ENCODE measurements at places on chromosomes 4 and X. TPM values are rescaled to one million over a fixed set of nuclear protein-coding genes. Genes with fewer than 3 reads are reported as not detected.

DNA sequence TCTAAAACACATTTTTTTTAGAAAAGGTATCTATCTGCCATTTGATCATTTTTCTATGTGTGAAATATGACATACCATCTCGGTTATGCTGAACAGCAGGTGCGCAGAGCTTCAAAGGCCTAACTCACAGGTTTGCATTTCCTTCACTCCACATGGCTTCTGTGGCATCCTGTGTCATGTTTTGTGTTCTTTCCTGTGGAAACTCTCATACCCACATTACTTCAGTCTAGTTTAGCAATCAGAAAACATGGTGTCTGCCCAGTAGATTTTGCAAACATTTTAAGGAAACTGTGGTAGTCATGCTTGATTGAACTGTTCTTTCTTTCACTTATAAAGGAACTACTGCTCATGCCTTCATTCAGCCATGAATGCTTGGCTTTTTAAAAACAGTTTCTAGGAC is 11.3 kb upstream of the ARAP2 start:
- H3K4me1 ChIP-seq: no peaks in the 10 kb centered on the region
- no peak overlapping the region for H3K27ac ChIP-seq
- H3K36me3 ChIP-seq: no peaks in the 10 kb centered on the region
- no peaks in the 10 kb centered on the region for H3K27me3 ChIP-seq
- DNase-seq: no peak
- H3K4me3 ChIP-seq: no peak overlapping the region

DNA sequence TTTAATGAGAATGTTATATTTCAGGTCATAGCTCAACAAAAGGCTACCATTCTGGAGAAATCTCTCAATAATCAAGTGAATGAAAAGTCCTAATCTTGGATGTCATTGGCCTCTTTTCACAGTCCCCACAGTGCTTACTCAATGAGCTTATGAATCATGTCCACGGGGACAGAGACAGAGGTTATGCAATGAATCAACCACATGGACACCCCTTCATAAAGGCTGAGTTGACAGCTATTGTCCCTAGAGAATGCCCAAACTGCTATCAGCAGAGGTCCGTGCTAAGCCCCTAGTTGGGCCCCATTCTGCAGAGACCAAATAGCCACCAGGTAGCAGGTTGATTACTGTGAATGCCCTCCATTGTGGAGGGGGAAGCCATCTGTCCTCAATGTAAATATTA is 158.1 kb downstream of the LHFPL1 start:
- H3K27ac ChIP-seq: no peak overlapping the region
- no peak for DNase-seq
- H3K4me1 ChIP-seq: no peaks in the 10 kb centered on the region

- no peak overlapping the region for H3K4me3 ChIP-seq
- H3K27ac ChIP-seq: no peak overlapping the region
- no peaks in the 10 kb centered on the region for H3K36me3 ChIP-seq
- no peaks in the 10 kb centered on the region for H3K4me1 ChIP-seq
Measured at GRCh38 chr4:139564502-139564901, 8.5 kb upstream of the SETD7 start.

DNA sequence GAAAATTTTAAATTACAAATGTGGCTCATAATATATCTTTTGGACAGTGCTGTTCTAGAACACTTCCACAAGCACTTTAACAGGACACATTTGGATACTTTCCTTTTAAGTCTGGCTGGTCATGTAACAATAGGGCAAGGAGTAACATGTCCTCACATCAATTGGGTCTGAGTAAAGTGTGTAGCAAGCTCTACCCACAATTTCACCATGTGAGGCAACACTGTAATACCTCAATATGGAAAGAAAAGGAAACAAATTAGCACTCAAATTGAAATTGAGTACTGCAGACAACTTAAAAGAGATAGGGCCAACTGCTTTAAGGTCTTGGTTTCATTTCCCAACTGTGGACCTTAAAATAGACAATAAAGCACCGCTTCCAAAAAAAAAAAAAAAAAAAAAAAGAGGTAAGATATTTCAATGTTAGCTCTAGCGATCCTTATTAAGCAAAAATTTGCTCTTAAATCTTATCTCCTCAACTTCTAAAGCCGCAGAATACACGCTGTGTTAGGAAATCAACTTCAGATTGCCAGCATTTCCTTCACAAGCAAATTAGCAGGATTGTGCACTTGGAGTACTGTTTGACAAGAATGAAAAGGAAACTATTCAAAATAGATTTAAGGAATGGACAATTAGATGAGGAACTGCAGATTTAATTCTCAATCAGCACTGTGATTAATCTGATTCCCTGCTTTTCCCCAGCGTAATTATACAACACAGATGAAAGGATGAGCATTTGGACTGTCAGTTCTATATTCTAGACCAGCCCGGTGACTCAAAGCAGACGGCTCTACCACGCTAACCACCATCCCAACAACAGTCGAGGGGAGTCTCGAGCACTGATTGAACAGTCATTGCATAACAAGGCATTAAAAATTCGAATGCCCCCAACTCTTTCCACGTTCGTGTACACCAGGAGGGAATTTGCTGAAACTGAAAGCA is 1.6 kb downstream of the CASK start:
- no peak for DNase-seq
- peaks cover 2% of the 10 kb centered on the region for H3K4me1 ChIP-seq

GRCh38 chrX:74498924-74499323 is 77.6 kb downstream of the SLC16A2 start:
- no peak for DNase-seq
- H3K36me3 ChIP-seq: no peaks in the 10 kb centered on the region
- H3K27ac ChIP-seq: no peak overlapping the region
- no peaks in the 10 kb centered on the region for H3K27me3 ChIP-seq

DNA sequence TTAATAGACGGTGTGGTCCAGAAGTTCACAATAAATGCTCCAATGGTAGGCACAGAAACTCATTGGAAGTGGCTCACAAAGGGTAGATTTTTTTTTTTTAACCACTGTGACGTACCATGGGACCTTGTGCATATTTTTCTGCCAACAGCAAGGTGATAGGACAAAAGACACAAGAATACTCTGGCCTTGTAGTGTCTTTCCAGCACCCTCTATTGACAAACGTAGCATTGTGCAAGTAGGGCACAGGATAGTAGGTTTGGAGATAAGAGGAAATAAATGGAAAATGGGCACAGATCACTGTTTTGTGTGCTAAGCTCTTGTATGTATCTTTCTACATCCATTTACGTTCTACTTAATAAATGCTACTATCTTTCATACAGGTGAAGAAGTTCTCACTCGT is 2054.9 kb downstream of the PCDH7 start:
- H3K4me1 ChIP-seq: no peaks in the 10 kb centered on the region
- no peaks in the 10 kb centered on the region for H3K36me3 ChIP-seq
- no peak overlapping the region for H3K27ac ChIP-seq
- DNase-seq: no peak

GRCh38 chrX:13494562-13494961 is 74.8 kb upstream of the EGFL6 start:
- H3K36me3 ChIP-seq: peaks cover 2% of the 10 kb centered on the region
- no peak overlapping the region for H3K27ac ChIP-seq
- H3K27me3 ChIP-seq: no peaks in the 10 kb centered on the region
- H3K4me3 ChIP-seq: no peak overlapping the region
- no peaks in the 10 kb centered on the region for H3K4me1 ChIP-seq

DNA sequence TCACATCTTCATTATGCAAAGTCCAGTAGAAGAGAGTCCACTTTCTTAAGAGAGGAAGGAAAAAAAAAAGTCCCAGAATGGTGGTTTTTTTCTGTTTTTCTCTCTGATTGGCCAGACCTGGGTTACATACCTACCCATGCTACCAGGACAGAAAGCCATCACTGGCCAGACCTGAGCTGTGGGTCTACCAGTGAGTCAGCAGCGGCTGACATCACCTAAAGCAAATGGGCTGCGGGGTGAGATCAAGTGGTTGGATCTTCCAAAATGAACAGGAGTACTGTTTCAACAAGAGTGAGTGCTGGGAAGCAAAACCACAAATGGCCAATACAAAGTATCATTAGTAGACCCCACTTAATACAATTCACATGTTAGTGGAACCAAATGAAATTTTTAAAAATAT is 1.6 kb upstream of the NDST3 start:
- H3K36me3 ChIP-seq: no peaks in the 10 kb centered on the region
- no peaks in the 10 kb centered on the region for H3K4me1 ChIP-seq
- no peak for DNase-seq

DNA sequence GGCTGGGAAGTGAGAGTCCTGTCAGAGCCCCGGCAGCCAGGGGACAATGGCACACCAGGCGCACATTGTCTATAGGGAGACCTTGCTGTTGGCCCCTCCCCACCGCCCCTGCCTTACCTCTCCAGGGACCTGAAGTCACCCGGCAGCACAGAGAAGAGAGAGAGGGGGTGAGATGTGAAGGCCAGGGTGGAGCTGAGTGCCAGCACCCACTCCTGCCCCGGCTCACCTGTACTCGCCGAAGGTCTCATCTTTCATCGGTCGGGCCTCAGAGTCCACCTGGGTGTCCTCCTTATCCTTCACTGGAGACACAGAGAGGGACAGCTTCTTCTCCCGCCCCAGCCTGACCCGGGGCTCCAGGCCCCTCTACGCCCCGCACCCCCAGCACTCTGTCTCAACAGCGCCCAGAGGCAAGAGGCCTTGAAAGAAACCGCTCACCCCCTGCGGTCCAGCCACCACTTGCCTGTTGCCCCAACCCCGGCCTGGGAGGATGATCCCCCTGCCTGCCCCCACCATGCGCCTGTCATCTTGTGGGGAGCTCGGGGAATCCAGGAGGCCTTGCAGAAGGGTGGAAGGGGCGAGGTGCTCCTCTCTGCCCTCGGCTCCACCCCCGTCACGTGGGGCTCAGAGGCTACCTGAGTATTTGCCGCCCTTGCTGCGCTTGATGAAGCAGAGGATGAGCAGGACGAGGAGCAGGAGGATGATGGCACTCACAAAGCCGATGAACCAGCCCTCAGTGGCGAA is 22.6 kb downstream of the L1CAM start:
- H3K27me3 ChIP-seq: no peaks in the 10 kb centered on the region
- H3K36me3 ChIP-seq: no peaks in the 10 kb centered on the region
- no peak for DNase-seq
- no peaks in the 10 kb centered on the region for H3K4me1 ChIP-seq
- H3K27ac ChIP-seq: no peak overlapping the region
- no peak overlapping the region for H3K4me3 ChIP-seq

- no peaks in the 10 kb centered on the region for H3K4me1 ChIP-seq
- no peaks in the 10 kb centered on the region for H3K36me3 ChIP-seq
- no peak overlapping the region for H3K4me3 ChIP-seq
- no peak overlapping the region for H3K27ac ChIP-seq
- no peak for DNase-seq
- no peaks in the 10 kb centered on the region for H3K27me3 ChIP-seq
Measured at GRCh38 chrX:79572566-79572965, 205.4 kb upstream of the ITM2A start.

DNA sequence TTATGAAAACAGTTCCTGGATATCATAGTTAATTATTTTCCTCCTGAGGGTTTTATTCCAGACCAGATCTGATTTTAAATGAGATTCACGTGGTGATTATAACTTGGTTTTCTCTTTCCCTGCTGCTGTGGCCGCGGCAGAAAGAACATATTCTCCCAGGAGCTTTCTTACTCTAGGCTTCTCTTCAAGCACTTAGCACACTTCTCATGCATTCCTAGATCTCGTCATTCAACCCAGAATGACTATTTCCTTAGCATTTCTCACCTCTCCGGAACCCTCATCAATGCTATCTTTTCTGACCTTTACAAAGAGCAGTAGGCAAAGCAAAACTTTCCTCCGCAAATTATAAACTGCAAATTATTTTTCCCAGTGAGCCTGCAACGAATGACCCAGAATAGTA is 122.9 kb downstream of the GPAT3 start:
- no peaks in the 10 kb centered on the region for H3K27me3 ChIP-seq
- H3K4me3 ChIP-seq: no peak overlapping the region
- no peaks in the 10 kb centered on the region for H3K4me1 ChIP-seq
- no peaks in the 10 kb centered on the region for H3K36me3 ChIP-seq

GRCh38 chr4:83138946-83139345 is 24.4 kb upstream of the PLAC8 start:
- no peaks in the 10 kb centered on the region for H3K27me3 ChIP-seq
- no peaks in the 10 kb centered on the region for H3K36me3 ChIP-seq
- DNase-seq: no peak
- no peak overlapping the region for H3K4me3 ChIP-seq
- H3K27ac ChIP-seq: no peak overlapping the region
- H3K4me1 ChIP-seq: no peaks in the 10 kb centered on the region

DNA sequence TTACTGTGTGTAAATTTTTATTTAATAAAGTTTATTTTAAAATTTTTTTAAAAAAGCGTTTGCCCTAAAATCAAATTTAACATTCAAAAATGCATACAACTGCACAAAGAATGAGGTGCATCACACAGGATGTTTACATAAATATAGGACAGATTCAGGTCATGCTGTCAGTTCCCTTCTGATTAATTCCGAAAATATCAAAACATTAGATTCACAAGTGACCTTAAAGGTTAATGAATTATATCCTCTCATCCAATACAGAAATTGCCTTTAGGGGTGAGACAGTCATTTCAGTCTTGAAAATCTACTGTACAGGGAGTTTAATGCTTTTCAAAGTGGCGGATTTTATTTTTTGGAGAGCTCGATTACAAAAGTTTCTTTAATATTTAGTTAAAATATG is 208.7 kb upstream of the FTHL17 start:
- H3K4me1 ChIP-seq: no peaks in the 10 kb centered on the region
- no peak for DNase-seq
- no peak overlapping the region for H3K4me3 ChIP-seq
- H3K27ac ChIP-seq: no peak overlapping the region
- H3K27me3 ChIP-seq: no peaks in the 10 kb centered on the region
- H3K36me3 ChIP-seq: no peaks in the 10 kb centered on the region

GRCh38 chr4:7546809-7547367 is 112.2 kb upstream of the PSAPL1 start:
- DNase-seq: peak; percentile 43
- H3K27me3 ChIP-seq: no peaks in the 10 kb centered on the region
- H3K4me1 ChIP-seq: no peaks in the 10 kb centered on the region
- H3K4me3 ChIP-seq: no peak overlapping the region
- no peaks in the 10 kb centered on the region for H3K36me3 ChIP-seq
- H3K27ac ChIP-seq: no peak overlapping the region

DNA sequence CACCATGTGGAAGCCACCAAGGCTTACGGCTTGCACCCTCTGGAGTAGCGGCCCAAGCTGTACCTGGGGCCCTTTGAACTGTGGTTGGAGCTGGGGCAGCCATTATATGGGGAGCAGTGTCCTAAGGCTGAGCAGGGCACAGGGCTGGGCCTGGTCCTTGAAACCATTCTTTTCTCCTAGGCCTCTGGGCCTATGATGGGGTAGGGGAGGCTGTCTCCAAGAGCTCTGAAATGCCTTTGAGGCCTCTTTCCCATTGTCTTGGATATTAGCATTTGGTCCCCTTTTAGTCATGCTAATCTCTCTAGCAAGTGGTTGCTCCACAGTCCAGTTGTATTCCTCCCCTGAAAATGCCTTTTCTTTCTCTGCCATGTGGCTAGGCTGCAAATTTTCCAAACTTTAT is 96.4 kb upstream of the ARX start:
- no peaks in the 10 kb centered on the region for H3K36me3 ChIP-seq
- H3K27ac ChIP-seq: no peak overlapping the region
- H3K4me1 ChIP-seq: no peaks in the 10 kb centered on the region
- no peaks in the 10 kb centered on the region for H3K27me3 ChIP-seq
- H3K4me3 ChIP-seq: no peak overlapping the region

GRCh38 chr4:147312376-147313046 is 168.4 kb upstream of the EDNRA start:
- no peaks in the 10 kb centered on the region for H3K4me1 ChIP-seq
- no peaks in the 10 kb centered on the region for H3K36me3 ChIP-seq
- no peaks in the 10 kb centered on the region for H3K27me3 ChIP-seq
- no peak overlapping the region for H3K27ac ChIP-seq

COPS4 gene
- 35.3 TPM for total RNA-seq

DCAF12L2 gene
- not detected for total RNA-seq

UGT2B15 gene
- total RNA-seq: not detected

ARSJ gene
- 42.4 TPM for total RNA-seq

Data from aorta (tissue), 5 donors.